ENCODE measurements at places on chromosomes 12 and 14. TPM values are rescaled to one million over a fixed set of nuclear protein-coding genes. Genes with fewer than 3 reads are reported as not detected.

- peak; percentile 54 for DNase-seq
Observed at GRCh38 chr12:14774906-14775635, 28.2 kb downstream of the WBP11 start.

SLC7A8 gene
- not detected for total RNA-seq

- DNase-seq = no peak
Observed at GRCh38 chr12:106228320-106228710, 19.5 kb downstream of the CKAP4 start.

CLEC1B gene
- total RNA-seq = not detected

KRT73 gene
- not detected for total RNA-seq

GRCh38 chr14:100296106-100296651, 10.1 kb downstream of the SLC25A29 start:
- DNase-seq = no peak

MORN3 gene
- 0.88 TPM for total RNA-seq

- no peak for DNase-seq
Observed at GRCh38 chr12:121805171-121806008, 1.6 kb downstream of the SETD1B start.

DNA sequence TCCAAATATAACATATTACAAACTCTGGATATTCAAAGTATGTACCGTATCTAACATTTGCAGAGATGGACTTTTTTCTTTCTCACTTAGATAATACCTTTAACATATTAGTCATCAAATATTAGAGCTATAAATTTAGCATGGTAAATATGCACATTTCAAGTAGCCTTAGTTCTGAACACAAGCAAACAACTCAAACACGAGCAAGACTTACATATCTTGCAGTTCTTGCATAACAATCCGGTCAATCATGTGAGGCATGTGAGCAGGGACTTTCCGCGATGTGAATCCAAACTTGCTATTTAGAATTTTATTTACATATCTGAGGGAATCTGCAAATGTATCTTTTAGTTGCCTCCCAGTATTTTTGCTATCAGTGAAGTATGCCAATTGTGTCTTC, 22.1 kb upstream of the SYCP3 start:
- DNase-seq = no peak

DNA sequence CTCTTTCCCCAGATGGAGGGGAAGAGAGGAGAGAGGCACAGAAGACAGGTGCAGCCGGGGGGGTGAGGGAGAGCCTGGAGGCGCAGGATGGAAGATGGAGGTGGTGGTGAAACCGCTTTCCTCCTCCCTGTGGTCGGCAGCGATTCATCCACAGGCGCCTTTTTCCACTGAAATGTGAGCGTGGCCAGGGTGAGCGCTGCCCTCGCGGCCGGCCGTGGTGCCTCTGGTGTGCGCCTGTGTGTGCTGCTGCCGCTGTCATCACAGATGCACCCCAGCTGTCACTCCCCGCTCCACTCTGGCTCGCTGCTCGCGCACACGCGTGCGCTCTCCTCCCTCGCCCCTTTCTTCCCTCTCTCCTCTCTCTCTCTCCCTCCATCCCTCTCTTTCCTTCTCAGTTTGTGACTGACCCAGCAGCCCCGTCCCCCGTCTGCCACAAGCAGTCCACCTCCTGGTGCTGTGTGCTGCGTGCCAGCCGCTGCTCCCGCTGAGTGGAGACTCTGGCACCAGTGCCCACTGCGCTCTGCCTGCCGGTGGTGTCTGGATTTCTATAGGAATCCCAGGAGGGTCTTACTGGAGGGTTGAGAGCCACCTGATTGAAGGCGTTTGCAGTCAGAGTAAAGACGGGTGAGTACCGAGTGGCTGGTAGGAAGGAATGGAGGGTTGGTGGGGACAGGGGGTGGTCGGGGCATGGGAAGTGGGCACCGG, at the start of gene LRTM2:
Gene LRTM2, plus strand, starts transcription at position 375 of the 705 bp plus-strand sequence. CDS start 7,584 bp downstream, outside the sequence.
- DNase-seq = no peak

GRCh38 chr12:71749666-71750065, 5.0 kb upstream of the RAB21 start:
- no peak for DNase-seq

MYF5 gene
- total RNA-seq = not detected

DNA sequence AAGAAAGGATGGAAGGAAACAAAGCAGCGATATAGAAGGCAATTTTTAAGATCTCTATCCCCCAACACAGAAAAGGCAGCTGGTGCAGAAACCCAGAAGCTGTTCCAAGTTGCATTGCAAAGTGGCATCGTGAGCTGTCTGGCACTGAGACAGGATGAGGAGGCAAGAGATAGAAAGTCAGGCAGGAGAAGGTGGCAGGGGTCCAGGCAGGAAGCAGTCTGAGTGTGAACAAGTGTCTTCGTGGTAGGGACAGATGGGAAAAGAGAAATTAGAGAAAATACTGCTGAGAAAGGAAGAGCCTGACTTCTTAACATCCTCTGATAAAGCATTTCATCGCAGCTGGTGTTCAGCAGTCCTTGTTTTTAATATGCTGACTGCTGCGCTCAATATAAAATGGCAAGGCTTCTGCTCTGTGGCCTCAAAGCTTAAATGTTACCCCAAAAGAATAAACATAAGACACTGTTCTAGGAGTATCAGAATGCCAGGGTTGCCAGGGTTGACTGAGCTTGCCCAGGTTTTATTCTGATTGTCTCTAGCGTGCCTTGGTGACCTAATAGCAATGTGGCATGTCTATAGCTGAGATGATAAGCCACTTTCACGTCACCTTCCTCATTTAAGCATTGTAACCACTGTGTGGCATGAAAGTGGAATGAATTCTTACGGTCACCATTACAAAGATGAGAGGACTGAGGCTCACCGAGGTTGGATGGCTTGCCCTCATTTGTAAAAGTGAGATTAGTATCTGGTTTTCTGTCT, 397.6 kb downstream of the NUAK1 start:
- DNase-seq = no peak

- DNase-seq = no peak
Observed at GRCh38 chr12:20415641-20416040, 47.3 kb downstream of the PDE3A start.

CDK2 gene
- total RNA-seq = 58.5 TPM

DNA sequence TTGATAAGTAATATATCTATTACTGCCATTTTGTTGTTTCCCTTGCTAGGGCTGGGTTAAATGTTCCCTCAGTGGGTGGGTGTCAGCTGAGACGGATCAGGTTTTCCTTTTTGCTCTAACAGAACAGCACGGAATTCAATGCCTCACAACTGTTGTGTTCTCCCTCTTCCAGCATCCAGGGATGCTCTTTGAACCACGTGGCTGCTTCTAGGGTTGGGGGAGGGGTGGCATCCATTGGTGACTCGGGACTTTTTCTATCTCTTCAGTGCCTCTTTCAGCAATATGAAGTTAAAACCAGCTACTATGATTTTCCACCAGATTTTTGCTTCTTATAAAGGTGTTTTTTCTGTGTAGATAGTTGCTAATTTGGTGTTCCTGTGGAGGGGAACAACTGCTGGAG, 884.9 kb upstream of the FOXG1 start:
- DNase-seq = no peak

DNA sequence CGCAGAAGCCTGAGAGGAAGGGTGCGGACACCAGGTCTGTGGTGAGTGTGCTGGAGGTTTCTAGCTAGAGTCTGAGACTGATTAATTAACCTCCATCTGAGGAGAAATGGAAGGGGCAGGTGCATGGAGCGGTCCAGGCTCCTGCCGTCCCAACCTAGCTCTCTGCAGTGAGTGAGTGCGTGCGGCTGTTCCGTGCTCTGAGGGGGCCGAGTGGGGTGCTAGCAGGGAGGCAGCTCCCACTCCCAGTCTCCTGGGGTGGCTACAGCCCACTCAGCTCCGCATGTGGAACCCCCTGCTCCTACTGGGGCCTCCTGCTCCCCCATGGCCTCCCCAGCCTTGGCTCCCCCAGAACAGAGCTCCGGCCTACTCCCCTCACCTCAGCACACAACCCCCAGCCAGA, 2.9 kb downstream of the LRTM2 start:
- no peak for DNase-seq

DNA sequence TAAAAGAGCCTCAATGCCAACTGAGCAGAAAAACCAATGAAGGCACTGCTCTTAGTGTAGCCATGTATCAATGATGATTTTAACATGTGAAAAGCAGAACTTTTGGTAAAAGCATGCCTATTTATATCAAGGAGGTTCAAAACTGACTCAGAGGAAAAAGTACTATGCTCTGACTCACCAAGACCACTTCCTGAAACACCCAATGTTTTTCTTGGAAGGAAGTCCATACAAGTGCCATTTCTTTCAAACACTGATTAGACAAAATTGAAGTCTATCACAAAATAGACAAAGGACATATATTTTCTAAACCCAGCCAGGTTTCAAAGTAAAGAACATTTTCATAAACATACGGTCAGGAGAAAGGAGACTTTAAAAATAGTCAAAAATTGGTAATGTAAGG, 88.6 kb downstream of the EPS8 start:
- DNase-seq = peak; percentile 63

DNA sequence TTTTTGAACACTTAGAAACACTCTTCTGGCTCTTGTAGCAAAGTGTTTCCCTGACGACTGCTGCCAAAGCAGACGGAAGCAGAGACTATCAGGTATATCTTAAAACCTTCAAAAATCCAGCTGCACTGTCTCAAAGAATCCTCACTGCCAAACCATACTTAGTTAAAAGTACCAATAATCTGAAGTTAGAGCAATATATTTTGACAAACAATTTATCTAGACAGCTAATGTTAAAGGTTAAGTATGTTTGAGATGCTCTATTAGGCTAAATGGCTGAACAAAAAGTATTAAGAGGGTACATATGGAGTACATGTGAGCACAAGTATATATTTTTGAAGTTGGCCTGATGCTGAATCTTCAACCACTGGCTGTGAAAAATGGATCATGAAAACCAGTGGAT, 331.9 kb upstream of the DIO2 start:
- DNase-seq = no peak

EID3 gene
- 6.8 TPM for total RNA-seq

GRCh38 chr12:111741235-111741812, 25.4 kb upstream of the ALDH2 start:
- peak; percentile 36 for DNase-seq

- no peak for DNase-seq
Observed at GRCh38 chr12:9113296-9113986, 2.3 kb downstream of the A2M start.

- DNase-seq = no peak
Observed at GRCh38 chr12:74656251-74656650, 118.6 kb downstream of the ATXN7L3B start.

DNA sequence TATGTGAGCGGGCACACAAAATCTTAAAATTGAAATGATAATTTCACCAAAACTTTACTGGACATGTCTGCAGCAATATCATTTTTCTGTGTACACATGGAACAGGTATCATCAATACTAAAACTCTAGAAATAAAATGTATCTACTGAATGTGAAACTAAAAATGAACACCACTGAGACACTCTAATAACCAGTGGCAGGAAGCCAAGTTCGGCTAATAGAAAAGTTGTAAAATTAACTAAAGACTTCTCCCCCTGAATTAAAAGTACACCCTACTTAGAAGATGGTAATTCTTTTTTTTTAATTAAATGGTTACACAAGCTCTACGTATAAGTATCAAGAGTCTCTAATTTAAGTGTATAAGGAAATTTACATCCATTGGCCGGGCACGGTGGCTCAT, 227.2 kb downstream of the MED13L start:
- no peak for DNase-seq

GPR135 gene
- total RNA-seq = not detected

GLT8D2 gene
- total RNA-seq = not detected

PMCH gene
- not detected for total RNA-seq

- no peak for DNase-seq
Observed at GRCh38 chr12:92539976-92540781, 162.6 kb upstream of the PLEKHG7 start.

PYGL gene
- total RNA-seq = 21.7 TPM

TAMALIN gene
- total RNA-seq = not detected

DNA sequence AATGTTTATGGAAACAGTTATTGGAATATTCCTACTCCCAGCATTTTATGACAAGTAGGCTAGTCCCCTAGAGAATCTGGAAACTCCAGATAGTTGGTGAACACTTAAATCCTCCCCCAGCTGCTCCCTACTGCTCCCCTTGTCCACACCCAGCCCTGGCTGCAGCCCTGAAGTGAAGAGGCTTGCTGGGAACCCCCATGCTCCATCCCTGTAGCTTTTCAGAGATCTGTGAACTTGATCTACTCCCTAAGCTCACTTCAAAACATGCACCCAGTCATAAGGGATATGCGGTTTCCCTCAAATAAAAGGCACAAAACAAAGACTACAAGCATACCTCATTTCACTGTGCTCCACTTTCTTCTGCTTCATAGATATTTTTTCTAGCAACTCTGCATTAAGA, 33.2 kb downstream of the EGLN3 start:
- DNase-seq = no peak

DNA sequence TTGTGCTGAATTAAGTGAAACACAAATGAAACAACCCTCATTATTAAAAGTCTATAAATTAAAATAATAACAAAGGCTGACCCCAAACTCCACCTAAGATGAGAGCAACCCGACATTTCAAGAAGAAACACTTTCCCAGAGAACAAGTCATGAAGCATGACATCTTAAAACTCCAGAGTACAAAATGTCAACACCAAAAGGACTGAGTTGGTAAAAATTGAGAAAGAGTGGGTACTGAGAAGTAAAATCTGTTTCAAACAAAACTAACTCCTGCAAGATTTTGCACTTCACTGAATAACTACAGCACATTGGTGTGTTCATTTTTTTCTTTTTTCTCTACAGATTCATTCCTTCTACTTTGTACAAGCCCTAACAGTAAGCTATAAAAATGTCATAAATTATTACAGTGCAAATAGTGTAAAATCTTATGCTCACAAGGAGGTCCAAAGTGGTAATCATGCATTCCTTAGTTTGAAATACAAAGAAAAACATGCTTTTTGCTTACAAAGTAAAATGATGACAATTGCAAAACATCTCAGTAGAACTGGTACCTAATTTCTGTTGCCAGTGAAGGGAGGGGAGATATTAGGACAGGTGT, 31.8 kb downstream of the SLC35F4 start:
- DNase-seq = no peak

DNA sequence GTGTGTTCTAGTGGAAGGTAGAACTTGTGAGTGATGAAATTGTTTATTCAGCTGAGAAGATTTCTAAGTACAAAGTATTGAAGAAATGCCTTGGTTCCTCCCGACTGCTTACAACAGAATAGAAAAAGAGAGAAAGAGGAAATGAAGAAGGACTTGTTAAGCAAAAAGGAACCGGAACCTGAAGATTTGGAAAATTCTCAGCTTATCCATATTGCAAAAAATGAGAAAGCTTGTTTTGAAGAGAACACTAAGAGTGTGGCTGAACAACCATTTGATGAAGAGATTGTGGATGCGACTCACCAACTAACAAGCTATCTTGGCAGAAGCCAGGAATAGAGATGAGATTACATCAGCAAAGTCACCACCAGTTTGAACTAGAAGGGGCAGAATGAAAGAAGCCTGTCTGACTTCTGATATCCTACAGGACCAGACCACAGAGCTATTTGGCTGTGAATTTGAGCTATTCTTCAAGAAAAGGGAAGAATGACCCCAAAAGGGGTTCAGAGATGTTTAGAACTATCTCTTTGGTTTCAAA, 15.1 kb downstream of the NDUFA9 start:
- peak; percentile 10 for DNase-seq

SDR9C7 gene
- not detected for total RNA-seq

ARMH4 gene
- total RNA-seq = 0.10 TPM

Data from Caki2 (cell line).